Activated T-helper 2 cell treated with anti-CD3 and anti-CD28 coated beads, Interferon-gamma antibody, Interleukin-2, Interleukin-4, amounts not matched to agents 10 μg/mL and 5 μg/mL and 100 μg/mL, durations not matched to agents 14 hours and 24 hours and 36 hours (primary cell): ENCODE measurements at places on chromosomes 11 and 22. TPM values are rescaled to one million over a fixed set of nuclear protein-coding genes. Genes with fewer than 3 reads are reported as not detected.

Gene SYCE3
- 0.62 TPM in 1 of 2 replicates, not detected in the other for total RNA-seq

Gene STK33
- 0.11 and 0.62 TPM in 2 replicates for total RNA-seq

DNA sequence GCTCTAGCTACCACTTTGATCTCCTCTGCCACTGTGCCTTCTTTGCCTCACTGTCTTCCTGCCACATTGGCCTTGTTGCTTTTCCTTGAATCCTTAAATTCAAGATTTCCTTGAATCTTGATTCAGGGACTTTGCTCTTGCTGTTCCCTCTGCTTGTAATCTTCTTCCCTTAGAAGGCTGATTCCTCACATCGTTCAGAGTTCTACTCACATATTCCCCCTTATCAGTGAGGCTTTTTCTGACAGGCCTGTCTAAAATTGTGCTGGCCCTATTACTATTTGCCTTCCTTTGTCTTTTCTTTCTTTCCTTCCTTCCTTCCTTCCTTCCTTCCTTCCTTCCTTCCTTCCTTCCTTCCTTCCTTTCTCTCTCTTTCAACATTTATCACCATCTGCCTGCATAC, 206.9 kb upstream of the CCDC90B start:
- no peaks in the 10 kb centered on the region for H3K4me1 ChIP-seq
- no peak overlapping the region for H3K27ac ChIP-seq
- peaks cover 5% of the 10 kb centered on the region for H3K27me3 ChIP-seq
- DNase-seq, result no peak
- no peak overlapping the region for H3K4me3 ChIP-seq
- no peaks in the 10 kb centered on the region for H3K36me3 ChIP-seq

- H3K4me3 ChIP-seq, result no peak overlapping the region
- peaks cover 4% of the 10 kb centered on the region for H3K4me1 ChIP-seq
- no peak for DNase-seq
- H3K36me3 ChIP-seq, result no peaks in the 10 kb centered on the region
- no peaks in the 10 kb centered on the region for H3K27me3 ChIP-seq
- H3K27ac ChIP-seq, result no peak overlapping the region
Observed at GRCh38 chr11:70682760-70683159, 284.4 kb downstream of the CTTN start.

DNA sequence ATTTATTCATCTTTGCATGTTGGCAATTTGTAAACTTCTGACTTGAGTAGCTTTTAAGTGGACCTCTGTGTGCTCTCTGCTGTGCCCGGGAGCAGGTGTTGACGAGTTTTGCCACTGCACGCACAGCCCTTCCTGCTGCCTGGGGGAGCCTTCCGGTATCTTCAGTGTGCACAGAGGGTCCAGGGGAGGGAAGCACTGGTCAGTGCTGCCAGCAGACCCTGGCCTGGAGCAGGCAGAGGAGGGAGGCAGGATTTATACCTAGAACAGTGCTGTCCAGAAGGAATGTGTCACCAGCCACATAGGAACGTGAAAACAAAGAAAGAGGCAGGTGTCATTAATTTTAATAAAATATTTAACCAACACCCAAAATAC, 403.6 kb downstream of the TBC1D22A start:
- H3K27me3 ChIP-seq, result no peaks in the 10 kb centered on the region
- no peaks in the 10 kb centered on the region for H3K36me3 ChIP-seq
- H3K4me1 ChIP-seq, result no peaks in the 10 kb centered on the region
- DNase-seq, result no peak

Gene MS4A14
- not detected in 2 replicates for total RNA-seq
